ENCODE measurements at places on chromosomes 2 and 18.

GRCh38 chr2:233982421-233983121 is 65.4 kb downstream of the TRPM8 start:
- DNase-seq: no peak

GRCh38 chr2:178152033-178152432 is 39.8 kb downstream of the RBM45 start:
- no peak for DNase-seq

DNA sequence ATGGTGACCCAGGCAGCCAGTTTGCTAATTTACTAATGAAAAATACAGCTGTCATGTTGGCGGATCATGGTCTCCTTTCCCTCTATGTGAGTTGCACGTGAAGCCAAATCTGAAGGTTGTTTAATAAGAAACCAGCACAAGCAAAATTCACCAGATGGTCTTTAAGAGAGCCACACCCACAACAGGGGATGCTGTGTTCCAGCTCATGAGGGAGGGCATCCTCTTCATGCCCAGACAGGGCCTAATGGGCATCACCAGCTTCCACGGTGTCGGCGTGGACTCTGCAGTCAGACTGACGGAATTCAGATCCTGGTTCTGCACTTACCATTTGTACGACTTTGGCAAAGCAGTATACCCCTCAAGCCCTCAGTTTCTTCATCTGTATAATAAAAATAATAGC is 39.9 kb downstream of the TMEM247 start:
- no peak for DNase-seq

GRCh38 chr2:173427887-173428668 is 73.4 kb downstream of the CDCA7 start:
- no peak for DNase-seq

GRCh38 chr2:102239344-102239743 is 52.5 kb downstream of the IL1RL2 start:
- no peak for DNase-seq

DNA sequence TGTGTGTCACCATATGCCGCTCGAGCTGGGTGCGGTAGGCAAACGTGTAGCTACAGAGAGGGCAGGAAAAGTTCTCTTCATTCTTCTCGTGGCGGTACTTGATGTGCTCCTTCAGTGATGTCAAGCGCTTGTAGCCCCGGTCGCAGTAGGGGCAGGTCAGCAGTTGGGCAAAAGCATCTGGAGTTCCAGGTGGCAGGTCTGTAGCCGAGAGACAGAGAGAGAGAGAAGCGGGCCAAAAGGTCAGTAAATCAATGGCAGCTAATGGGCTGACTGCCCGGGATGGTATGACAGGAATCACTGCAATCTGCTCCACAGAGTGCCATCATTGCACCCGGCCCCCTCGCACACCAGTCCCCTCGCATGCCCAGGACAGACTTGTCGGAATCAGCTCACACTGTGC is 116.0 kb downstream of the ZEB2 start:
- no peak for DNase-seq

DNA sequence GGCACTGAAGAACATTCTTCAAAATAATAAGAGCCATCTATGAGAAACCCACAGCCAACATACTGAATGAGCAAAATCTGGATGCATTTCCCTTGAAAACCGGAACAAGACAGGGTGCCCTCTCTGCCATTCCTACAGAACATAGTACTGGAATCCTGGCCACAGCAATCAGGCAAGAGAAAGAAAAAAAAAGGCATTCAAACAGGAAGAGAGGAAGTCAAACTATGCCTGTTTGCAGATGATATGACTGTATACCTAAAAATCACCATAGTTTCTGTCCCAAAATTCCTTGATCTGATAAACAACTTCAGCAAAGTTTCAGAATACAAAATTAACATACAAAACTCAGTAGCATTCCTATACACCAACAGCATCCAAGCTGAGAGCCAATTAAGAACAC is 119.5 kb upstream of the PARD3B start:
- DNase-seq: no peak

DNA sequence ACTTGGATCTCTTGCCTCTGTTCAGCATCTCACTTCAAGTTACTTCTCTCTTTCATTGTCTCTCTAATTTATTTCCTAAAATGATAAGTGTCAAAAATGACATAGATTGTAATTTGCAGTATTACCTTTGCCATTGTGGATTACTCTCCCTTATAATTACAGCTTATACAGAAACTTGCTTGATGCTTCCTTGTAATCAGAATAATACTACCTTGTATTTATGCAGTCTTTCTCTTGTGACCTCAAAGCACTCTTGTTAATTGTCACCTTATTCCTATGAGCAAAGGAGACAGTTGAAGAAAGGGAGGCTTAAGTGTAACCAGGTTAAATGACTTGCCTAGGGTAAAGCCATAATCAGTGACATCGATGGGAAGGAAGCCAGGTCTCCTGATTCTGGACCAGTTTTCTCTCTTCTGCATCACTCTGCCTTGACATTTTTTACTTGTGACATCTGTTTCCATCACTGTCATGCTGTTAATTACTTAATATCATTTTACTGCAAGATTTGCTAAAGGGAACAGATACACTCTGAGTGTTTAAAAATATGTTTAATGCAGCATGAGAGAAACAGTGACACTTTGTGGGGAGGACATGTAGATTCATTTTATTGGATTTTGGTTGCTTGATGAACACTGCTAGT is 388.6 kb downstream of the PARD3B start:
- no peak for DNase-seq

DNA sequence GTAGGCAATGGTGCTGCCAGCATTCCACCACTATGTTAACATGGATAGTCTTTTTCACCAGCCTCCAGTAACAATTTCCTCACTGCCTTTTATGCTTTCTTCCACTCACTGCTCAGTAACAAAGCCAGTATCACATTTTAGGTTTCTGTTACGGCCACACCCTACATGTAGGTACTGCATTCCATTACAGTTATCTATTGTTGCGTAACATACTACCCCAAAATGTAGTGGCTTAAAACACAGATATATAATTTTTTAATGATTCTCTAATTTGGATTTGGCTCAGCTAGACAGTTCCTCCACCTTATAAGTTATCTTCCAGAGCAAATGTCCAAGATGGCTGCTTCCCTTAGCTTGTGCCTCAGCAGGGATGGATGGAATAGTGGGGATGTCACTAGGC is 498.7 kb upstream of the ACVR2A start:
- DNase-seq: no peak

DNA sequence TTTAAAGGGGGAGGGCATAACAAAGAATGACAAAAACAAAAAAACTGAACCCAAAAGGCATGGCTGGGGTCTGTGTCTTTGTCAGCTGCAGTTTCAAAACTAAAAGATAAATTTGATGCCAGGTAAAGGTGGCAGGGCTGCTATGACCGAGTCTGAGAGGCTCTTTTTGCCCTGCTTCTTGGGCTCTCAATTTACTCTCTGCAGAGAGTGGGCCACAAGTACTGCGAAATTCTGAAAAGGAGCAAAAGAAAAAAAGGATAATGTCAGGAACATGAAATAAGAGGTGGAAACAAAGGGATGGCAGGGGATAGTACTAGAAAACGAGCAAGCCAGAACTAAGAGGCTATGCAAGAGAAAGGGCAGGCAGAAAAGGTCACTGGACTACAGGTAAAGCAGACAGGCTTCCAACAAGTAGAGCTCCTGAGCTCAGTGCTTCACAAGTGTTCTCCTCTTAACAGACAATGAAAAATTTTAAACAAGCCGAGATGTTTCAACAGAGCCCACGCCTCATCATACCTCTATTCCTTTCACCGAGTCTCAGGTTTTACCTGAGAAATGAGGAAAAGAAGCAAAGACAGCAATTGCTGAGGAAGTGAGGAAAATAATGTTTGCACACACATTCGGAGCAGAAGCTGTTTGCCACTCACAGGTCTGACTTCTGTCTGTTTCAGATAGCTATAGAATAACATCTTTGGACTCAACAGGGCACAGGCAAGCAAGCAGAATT is 7.3 kb downstream of the IRS1 start:
- DNase-seq: no peak

DNA sequence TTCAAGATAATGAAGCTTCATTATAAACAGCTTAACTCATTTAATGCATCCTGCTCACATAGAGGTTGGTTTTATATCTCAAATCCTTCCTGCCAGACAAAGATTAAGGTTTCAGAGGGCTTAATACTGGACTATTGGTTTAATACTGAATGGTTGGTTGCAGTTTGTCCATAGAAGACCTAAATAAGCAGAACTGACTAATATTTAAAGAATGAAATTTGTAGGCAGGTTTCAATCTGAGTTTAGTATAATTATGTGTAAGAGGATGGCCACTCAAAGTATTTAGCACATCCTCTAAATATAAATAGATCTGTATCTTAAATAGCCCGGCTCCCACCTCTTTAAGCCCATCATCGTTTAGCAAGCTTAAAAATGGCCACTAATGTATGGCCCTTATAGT is 92.5 kb downstream of the EPB41L5 start:
- DNase-seq: no peak

DNA sequence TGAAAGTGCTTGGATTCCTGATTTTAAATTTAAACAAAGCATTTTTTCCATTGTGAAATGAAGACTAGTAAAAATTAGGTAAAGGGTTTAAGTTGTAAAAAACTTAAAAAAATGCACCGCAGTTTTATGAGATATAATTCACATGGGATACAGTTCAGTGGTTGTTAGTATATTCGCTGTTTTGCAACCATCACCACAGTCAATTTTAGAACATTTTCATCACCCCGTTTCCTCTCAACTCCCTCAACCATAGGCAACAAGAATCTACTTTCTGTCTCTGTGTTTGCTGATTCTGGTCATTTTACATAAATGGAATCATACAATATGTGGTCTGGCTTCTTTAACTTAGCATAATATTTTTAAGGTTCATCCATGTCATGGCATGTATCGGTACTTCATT is 4.0 kb downstream of the DGKD start:
- no peak for DNase-seq

GRCh38 chr2:134458473-134458853 is 204.6 kb downstream of the MGAT5 start:
- DNase-seq: no peak

DNA sequence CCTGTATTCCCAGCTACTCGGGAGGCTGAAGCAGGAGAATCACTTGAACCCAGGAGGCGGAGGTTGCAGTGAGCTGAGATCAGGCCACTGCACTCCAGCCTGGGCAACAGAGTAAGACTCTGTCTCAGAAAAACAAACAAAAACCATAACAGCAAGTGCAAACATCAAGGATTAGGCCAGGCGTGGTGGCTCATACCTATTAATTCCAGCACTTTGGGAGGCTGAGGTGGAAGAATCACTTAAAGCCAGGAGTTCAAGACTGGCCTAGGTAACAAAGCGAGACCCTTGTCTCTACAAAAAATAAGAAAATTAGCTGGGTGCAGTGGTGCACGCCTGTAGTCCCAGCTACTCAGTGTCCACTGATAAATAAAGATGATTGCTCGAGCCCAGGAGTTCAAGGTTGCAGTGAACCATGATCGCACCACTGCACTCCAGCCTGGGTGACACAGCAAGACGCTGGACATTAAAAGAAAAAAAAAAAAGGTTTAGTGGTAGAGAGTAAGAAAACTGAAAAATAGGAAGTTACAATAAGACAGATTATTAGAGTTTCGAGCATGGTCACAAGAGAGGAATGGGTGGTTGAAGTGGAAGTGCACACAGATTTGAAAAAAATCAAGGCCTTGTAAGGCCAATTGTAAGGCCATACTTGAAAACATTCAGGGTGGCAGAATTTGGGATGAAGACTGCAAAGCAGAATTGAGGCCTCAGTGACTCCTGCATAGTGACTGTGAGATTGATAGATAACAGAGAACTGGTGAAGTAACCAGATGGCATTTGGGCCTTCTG is 6.4 kb upstream of the KCMF1 start:
- no peak for DNase-seq

DNA sequence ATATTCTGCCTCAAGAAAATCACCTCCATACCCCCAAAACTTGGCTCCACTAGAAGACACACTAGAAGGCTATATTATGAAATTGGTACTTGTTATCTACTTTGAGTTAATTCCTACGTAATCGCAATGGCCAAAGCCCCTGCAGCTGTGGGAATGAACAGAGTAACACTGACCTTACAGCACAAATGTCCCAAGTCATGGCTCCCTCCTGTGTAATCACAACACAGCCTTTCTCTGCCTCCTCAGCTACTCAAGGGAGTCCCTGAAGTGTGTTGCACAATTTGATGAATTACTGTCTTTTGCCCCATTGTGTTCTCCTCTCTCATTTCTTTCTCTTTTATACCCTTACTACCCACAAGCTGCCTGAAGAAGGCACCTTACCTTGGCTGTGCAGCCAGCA is 375.2 kb downstream of the ARHGAP15 start:
- DNase-seq: no peak

GRCh38 chr2:232449964-232450363 is 6.0 kb upstream of the ALPI start:
- DNase-seq: no peak

DNA sequence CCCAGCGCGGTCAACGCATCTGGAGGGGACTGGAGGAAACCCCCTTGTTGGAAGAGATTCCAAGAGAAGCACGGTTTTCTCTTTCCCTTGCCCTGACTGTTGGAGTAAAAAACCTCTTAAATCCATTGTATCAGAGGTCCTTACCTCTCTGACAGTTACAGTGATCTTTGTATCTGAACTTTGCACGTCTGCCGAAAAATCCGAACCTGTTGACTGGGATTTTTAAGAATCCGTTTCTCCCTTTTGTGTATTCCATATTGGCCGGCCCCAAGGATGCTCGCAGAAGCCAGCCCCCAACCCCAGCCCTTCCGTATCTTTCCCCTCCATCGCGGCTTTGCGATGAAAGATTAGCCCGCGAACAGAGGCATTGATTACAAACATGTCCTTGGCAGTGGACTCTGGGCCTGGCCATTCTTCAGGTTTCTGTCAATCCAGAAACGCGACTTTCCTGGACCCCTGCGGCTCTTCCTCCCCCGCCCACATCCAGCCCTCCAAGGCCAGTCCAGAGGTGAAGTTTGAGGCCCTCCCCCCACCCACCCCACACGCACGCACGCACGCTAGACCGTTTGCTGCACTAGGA is 4.6 kb upstream of the DLX1 start:
- DNase-seq: no peak

GRCh38 chr2:18598848-18599484 is 9.6 kb upstream of the NT5C1B start:
- no peak for DNase-seq

DNA sequence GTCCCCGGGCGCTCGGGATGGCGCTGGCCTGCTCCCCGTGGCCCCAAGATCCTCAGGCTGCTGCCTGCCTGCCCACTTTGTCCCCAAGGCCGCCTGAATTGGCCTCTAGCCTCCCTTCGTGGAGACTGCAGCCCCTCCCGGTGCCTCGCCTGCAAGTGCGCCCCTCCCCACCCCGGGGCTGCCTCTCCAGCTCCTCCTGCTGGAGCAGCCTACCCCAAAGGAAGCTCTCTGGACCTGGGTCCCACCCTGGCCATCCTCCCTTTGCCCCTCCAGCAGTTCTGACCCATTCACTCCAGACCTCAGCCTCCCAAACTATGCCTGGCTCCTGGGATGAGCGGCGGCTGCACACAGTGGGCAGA is 6.2 kb downstream of the ESPNL start:
- DNase-seq: no peak

GRCh38 chr2:69589973-69590652 is 53.4 kb downstream of the AAK1 start:
- DNase-seq: no peak

- DNase-seq: no peak
These were observed 15.1 kb downstream of the IWS1 start for GRCh38 chr2:127511090-127511695.

Data from activated naive CD4-positive, alpha-beta T cell treated with Interleukin-2 at 50 U/mL for 16 hours (primary cell).